Activated T-cell treated with anti-CD3 and anti-CD28 coated beads for 4 hours (primary cell): ENCODE measurements at places on chromosomes 7 and 10.

- DNase-seq = no peak
Measured at GRCh38 chr10:99681553-99681952, 22.2 kb downstream of the ENTPD7 start.

- DNase-seq = no peak
Measured at GRCh38 chr7:26349005-26349915, 57.6 kb downstream of the SNX10 start.

DNA sequence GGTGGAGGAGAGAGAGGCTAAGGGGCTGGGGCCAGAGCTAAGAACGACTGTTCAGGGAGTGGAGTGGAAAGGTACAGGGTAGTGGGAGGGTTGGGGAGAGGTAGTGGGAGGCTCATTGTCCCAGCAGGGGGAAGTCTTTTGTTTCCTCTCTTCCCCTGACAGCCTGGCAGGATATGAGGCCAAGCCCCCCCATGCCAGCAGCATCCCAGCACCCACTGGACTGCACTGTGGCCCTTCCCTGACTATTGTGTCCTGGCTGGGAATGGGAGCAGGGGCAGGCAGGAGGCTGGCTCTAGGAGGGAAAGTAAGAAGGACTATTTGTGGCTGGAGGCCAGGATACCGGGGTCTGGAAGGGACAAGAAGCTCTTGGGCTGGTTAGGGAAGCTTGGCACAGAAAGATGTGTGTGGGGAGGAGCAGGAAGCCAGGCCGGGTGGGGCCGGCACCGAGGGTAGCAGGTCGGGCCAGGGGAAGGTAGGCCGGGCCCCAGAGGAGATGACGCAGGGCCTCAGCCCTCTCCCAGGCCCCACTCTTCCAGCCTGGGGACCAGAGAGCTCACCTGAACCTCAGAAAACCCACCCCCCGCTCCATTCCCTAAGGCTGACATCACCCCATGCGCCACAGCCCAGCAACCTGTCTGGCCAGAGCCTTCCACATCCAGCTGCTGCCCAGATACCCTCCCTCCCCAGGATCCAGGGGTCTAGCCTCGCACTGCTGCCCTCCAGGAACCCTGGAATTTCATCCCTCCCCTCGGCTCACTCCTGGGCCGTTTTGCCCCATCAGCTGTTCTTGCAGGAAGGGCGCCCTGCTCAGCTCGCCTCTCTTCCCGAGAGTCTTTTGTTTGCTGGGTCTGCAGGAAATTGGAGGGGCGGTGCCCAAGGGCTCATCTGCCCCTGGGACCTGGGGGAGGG, 8.8 kb upstream of the EPHB4 start:
- no peak for DNase-seq

DNA sequence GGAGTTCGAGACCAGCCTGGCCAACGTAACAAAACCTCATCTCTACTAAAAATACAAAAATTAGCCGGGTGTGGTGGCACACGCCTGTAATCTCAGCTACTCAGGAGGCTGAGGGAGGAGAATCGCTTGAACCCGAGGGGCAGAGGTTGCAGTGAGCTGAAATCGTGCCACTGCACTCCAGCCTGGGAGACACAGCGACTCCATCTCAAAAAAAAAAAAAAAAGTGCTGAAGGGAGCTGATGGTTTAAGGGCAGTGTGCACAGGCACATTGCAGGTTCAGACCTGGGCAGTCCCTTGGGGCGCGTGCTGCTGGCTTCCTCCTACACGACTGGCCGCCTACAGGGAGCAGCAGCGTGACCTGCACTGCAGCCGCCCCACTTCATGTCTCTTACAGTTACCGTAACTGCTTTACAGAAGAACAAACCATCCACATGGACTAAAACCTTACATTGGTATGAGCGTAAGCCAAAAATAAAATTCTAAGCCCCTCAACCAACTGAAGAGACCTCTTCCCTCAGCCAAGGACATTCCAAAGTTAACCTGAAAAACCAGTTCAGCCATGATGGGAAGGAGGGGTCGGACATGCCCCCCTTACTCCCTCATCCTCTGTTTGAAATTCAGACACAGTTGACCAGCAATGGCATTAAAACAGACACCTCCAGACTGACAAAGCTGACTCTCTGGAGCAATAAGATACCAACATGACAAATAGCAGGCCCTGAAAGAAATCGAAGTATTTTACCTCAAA, 262.2 kb downstream of the ZMYND11 start:
- no peak for DNase-seq

GRCh38 chr7:132251327-132251659, 325.0 kb downstream of the PLXNA4 start:
- no peak for DNase-seq

DNA sequence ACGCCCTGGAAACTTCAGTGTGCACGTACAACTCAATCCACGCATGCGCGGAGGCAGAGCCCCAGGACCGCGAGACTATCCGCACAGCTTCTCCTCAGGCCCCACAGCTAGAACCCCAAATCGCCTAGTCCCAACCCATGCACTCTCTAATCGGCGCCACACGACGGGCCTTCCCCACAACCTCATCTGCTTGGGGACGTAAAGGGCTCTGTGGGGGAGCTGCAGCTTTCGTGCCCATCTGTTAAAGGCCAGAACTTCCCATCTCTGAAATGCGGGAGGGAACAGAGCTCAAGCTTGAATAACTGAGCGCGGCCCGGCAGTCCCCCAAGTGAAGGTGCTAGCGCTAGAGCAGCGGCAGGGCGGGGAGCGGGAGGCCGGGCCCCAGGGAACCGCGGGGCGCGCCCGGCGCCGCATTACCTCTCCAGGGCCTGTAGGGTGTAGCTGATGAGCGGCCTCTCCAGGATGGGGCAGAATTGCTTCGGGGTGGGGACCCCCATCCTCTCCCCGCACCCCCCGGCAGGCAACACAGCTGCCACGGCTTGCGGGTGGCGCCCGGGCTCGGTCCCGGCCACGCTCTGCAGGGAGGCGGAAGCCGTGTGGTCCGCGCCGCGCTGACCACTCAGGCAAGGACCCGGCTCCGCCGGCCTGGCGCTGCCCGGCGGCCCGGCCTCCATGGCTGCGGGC, 547 bp downstream of the CRPPA start:
- peak; percentile 69 for DNase-seq

DNA sequence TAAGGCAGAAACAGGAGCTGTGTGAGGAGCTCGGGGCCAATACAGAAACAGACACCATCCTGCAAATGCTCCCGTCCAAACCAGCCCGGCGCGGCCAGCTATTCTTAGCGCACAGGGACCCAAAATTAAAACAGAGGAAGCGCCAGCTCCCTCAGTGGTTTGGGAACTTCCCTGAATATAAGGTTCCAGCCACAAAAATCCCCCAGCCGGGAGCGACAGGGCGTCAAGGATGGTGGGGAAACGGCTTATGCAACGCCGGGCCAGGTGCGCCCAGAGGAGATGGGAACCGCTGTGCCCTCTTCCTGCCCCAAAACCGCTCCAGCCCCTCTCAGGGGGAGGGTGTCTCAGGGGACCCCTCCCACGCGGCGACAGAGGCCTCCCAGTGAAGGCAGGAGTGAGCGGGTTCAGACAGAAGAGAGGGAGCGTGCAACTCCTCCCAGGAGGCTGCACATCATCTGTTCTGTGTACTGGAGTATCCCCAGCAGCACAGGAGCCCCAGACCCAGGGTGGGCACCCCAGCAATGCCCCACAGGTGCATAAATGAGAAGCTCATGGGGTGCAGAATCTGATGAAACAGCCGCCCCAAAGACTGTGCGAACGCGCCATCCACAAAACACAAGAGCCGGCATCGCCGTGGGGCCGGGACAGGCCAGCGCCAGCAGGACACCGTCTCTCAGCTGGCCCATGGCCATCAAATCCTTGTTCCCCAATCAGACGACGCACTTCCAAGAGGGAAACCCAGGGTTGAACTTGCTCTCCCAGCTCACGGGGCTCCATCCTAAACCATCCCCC, 73.9 kb upstream of the PDGFA start:
- no peak for DNase-seq

- no peak for DNase-seq
Measured at GRCh38 chr7:29866490-29866930, 60.2 kb downstream of the WIPF3 start.

DNA sequence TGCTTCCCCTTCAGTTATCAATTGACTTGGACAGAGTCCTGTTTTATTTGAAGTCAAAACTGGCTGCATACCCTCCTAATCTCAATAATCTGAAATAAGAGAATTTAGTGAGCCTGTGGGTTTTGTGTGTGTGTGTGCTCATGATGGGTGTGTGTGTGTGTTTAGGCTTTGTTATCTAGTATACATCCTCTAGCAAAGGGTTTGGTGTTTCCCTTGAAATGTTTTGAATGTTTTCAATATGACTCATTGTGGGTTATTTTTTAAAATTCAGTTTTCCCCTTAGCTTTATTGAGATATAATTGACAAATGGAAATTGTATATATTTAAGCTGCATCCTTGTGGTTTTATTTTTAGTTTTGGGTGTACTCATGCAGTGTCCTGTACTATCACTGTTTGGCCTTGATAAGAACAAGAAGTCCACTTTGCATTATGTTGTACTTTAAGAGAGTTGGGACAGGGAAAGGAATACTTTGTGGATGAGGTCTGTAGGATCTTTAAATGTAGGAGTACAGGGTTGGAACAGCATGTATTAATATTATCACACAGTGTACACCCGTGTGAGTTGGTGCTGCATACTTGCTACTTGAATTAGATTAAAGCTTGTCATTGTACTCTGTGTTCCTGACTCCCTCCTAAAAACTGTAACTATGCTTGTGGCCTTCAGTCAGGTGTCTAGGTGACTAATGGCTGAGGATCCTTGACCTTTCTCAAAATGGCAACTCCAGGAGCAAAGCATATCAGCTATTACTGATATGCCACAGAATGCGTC, 58.3 kb downstream of the VCL start:
- no peak for DNase-seq

- DNase-seq = no peak
Measured at GRCh38 chr7:111113263-111114017, 22.5 kb downstream of the LRRN3 start.

- no peak for DNase-seq
Measured at GRCh38 chr10:12690525-12691126, 310.9 kb downstream of the CCDC3 start.

DNA sequence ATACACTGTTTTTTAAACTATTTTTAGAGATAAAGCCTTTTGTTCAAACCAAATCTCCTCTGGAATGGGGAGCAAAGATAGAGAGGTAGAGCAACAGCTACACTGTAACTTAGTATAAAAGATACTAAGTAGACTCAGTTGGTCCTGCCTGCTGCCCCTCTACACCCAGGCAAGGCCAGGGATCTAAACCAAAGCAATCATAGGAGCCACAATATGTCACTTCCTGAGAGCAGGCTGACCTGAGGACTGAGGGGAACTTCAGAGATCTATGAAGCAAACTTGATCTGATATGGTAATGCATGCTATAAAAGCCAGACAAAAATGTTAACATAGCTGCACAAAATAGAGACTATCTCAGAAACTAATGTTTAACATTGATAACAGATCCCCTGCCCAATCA, 7.0 kb upstream of the TRDMT1 start:
- DNase-seq = no peak

DNA sequence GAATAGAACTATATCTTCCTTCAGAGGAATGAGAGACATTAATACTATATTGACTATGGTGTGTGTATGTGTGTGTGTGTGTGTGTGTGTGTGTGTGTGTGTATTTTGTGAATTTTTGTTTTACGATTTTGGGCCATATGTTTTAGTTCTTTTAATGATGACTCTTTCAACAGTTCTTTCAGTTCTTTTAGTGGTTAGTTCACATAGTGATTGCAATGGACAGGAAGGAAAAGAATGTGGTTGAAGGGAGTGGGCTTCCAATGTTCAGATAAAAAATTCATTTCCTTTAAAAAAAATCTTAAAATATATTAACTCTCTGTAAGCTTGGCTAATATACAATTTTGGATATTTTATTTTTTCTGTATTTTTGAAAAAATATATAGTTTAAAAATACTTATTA, 315.7 kb upstream of the DGKB start:
- DNase-seq = no peak

DNA sequence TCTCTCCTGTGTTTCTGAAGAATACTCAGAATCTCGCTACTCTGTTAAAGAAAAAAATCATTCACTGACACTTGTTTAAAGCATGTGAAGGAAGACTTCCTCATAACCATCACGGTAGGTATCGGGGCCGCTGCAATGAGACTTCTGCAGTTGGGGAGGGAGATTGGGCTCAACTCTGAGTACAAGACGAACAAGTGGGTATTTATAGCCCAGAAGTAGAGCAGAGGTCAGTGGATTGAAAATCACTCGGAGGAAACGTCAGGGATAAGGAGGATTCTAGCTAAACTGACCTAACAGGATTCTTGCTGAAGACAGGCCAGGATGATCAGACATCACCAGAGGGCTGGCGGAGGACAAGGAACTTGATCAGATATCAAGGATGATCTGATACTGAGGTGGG, 33.3 kb downstream of the ITPRIP start:
- no peak for DNase-seq

- DNase-seq = no peak
Measured at GRCh38 chr10:86970162-86970981, 2.1 kb downstream of the ADIRF start.

- no peak for DNase-seq
Measured at GRCh38 chr7:2028733-2029132, 204.0 kb downstream of the MAD1L1 start.

GRCh38 chr7:42869131-42870020, 42.5 kb downstream of the C7orf25 start:
- peak; percentile 7 for DNase-seq

DNA sequence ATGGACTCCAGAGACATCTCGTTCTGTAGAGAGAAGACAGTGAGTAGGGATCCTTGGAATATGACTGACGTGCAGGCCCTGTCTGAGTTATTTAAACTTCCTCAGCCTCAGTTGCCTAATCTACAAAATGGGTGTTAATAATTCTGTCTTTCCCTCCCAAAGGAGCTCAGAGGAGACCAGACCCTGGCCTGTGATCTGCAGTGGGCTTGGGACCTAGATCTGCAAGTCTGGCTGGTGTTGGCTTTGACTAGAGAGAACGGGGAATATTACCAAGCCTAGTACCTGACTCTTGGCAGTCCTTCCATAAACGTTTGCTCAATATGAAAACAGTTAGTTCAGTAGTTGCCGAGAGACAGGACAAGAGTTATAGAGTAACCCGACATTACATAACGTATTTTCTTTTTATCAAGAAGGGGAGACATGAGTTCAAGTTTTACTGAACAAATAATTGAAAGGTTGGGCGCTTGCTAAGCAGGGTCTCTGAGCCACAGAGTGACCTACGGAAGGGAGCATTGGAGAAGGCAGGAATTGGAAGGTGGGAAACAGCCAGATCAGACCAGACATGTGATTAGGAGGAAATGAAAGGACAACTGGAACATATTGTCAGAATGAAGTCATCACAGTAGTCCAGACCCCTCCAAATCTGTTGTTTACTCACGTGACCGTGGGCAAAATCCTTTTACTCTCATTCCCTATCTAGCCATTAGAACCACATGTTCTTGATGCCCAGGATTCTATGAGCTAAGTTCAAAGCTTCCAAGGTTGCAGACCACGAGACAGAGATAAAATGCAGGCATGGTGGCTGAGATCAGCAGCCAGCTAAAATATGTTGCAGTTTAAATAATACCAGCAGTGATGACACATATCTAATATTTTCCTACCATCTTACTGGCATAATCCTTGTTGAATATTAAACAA, 10.9 kb upstream of the CYP3A4 start:
- no peak for DNase-seq

- DNase-seq = no peak
Measured at GRCh38 chr10:18157881-18158280, 17.7 kb downstream of the CACNB2 start.

- no peak for DNase-seq
Measured at GRCh38 chr7:35657125-35657524, 37.8 kb downstream of the HERPUD2 start.
